Fibroblast of skin of right biceps (primary cell): ENCODE measurements at places on chromosomes 6 and 20.

DNA sequence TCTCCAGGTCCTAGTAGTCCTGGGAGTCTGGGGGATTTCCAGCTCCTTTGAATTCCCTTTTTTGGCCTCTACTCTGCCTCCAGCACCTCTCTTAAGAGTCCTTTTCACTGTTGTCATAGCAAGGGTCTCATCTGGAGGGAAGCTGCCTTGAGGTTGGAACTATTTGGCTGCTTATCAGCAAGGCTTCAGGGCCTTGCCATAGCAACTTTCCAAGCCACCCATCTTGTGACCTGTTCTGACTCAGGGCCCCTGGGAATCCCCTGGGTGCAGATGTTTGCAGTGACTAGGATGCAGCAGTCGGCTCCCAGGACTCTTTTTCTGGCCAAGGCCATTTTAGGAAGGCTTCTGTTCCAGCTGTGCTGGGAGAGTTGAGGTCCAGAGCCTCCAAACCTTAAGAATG lies 12.4 kb downstream of the PKIG start:
- peak; percentile 54 for DNase-seq

GRCh38 chr6:39029156-39030011 lies 19.2 kb upstream of the GLP1R start:
- DNase-seq, result no peak

- DNase-seq, result peak; percentile 35
Measured at GRCh38 chr6:11258260-11259237, 26.1 kb upstream of the NEDD9 start.

GRCh38 chr20:9488063-9488462 lies 26.3 kb upstream of the LAMP5 start:
- no peak for DNase-seq

GRCh38 chr6:123168892-123169773 lies 173.1 kb downstream of the CLVS2 start:
- no peak for DNase-seq

- no peak for DNase-seq
Measured at GRCh38 chr6:111709201-111709600, 103.5 kb upstream of the TRAF3IP2 start.

GRCh38 chr20:2151858-2152281 lies 50.2 kb downstream of the STK35 start:
- peak; percentile 50 for DNase-seq

- peak; percentile 86 for DNase-seq
Measured at GRCh38 chr6:140774080-140774505, 1358.6 kb upstream of the GJE1 start.

GRCh38 chr20:3751675-3752385 lies 15.7 kb downstream of the ADISSP start:
- no peak for DNase-seq

DNA sequence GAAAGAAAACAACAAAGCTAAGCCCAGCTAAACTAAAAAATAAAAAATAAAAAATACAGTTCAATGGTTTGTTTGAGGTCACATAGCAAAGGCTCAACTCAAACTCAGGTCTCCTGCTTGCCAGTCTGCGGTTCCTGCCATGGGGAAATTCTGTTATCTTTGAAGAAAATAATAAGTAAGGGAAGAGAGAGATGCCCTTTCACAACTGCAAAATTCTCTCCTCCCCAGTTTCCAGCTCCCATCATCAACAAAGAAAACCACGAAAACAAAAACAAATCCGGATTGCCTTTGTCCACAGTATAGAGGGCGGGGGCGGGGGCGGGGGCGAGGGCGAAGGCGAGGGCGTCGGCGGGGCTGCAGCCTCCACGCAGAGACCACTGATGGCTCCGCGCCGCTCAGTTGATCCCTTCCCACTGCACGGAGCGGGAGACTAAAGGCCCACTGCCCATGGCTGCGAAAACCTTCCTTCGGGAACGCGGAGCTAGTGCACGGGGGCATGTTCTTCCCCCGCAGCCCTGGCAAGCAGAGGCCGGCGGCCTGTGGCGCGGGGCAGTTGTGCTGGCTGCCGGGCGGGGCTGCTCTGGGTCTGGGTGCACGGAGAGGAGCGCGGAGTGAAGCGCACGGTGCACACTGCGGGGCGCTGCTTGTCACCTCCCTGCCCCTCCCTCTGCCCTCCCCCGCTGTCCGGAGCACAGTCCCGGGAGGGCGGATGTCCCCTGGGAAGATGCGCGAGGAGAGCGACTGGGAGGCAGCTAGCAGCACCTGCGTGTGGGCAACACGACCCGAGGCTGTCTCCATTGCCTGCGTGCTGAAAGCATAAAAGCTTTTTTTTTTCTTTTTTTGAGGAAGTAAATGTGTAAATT lies 54.1 kb upstream of the TPD52L1 start:
- DNase-seq, result peak; percentile 66

DNA sequence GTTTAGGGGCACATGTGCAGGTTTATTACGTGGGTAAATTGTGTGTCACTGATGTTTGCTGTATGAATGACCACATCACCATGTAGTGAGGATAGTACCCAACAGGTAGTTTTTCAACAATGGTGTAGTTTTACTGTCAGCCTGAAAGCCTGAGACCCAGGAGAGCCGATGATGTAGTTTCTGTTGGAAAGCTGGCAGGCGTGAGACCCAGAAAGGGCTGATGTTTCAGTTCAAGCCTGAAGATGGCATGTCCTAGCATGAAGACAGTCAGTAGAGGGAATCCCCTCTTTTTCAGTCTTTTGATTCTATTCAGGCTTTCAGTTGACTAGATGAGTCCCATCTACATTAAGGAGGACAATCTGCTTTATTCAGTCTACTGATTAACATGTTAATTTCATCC lies 96.7 kb downstream of the KLHL32 start:
- no peak for DNase-seq

DNA sequence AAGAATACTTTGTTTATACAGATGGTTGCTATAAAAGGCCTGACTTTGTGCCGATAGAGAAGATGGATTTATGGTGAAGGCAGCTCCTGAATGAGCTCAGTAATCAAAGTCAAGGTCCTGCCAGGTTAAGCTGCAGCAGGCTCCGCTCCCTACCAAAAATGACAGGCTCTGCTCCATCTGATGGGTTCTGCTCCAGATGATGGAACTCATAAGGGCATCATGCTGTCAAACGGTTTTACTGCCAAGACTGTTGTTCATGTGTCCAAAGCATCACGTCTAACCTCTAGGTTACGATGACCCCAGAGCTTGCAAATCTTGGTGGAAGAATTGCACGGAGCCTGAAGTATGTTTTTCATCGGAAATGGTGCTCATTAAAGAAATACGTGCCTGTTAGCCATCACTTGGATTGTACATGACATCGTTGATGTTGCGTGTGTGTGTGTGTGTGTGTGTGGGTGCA lies 19.2 kb upstream of the PTGIS start:
- DNase-seq, result peak; percentile 64

- DNase-seq, result no peak
Measured at GRCh38 chr6:44478158-44478557, 90.7 kb downstream of the CDC5L start.

GRCh38 chr6:136095986-136096385 lies 154.1 kb downstream of the MTFR2 start:
- no peak for DNase-seq

GRCh38 chr20:45355209-45356084 lies 7.2 kb upstream of the SDC4 start:
- peak; percentile 56 for DNase-seq

DNA sequence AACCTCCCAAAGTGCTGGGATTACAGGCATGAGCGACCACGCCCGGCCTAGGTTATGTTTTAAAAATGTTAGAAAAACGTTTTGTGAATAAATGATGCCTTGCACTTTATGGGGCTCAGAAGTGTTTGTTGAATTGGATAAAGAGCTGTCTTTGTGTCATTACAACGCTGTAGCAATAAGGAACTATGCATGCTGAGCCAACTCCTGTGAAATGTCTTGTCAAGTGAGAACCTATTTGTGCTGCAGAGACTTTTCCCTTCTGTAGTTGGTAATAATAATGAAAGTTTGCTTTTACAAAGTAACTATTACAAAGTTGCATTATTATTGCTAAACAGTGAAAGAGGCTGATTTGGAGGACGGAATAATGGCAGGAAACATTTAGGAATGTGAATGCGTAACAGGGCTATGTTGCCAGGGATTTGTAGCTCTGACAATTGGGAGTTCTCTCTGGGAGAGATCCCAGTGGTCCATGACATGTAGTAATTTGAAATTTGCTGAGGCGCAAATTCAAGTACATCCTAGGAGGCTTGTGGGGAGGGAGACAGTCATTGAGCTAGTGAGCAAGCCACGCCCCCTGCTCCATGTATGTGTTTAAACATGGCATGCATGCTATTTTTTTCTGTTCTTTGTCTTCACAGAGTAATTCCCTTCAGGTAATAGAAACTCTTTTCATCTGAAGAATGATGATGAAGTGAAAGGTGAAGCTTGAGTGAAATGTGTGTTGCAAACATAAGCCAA lies 16.8 kb upstream of the BICRAL start:
- no peak for DNase-seq

DNA sequence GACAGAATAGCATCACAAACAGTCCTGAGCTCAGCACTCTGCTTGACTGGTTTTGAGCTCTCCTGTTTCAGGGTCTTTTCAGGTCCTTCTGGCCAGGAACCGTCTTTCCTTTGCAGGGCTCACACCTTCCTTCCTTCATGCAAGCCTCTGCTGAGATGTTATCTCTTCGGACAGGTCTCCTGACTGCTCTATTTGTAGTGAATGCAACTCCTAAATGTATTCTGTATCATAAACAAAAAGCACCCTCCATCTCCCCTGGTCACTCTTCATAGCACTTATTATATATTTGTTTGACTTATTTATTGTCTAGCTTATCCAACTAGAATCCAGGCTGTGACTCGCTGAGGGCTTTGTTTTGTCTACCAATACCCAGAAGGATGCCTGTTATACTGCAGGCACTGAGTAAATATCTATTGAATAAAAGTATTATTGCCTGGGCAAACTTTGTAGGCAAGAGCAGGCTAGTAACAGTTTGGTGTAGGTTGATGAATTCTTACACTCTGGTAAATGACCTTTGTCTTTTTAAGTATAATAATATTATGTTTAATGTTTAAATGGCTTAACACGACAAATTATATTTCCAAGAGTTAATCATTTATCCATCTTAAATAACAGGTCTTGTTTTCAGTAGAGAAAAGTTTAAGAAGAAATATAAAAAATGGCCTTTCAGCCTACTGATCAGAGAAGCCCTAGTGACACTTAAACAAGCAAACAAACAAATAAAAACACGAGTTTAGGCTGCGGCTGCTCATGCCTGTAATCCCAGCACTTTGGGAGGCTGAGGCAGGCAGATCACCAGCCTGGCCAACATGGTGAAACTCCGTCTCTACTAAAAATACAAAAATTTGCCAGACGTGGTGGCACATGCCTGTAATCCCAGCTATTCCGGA lies 199.7 kb downstream of the BCAS1 start:
- DNase-seq, result no peak

- no peak for DNase-seq
Measured at GRCh38 chr6:70557998-70558397, 8.7 kb upstream of the SDHAF4 start.

- DNase-seq, result peak; percentile 49
Measured at GRCh38 chr20:19828232-19828631, 70.2 kb downstream of the RIN2 start.

GRCh38 chr6:46850792-46851191 lies 57.6 kb downstream of the MEP1A start:
- peak; percentile 2 for DNase-seq

- peak; percentile 52 for DNase-seq
Measured at GRCh38 chr6:108874470-108875160, 26.4 kb downstream of the ARMC2 start.

- peak; percentile 48 for DNase-seq
Measured at GRCh38 chr6:111417946-111418345, 65.1 kb downstream of the REV3L start.

DNA sequence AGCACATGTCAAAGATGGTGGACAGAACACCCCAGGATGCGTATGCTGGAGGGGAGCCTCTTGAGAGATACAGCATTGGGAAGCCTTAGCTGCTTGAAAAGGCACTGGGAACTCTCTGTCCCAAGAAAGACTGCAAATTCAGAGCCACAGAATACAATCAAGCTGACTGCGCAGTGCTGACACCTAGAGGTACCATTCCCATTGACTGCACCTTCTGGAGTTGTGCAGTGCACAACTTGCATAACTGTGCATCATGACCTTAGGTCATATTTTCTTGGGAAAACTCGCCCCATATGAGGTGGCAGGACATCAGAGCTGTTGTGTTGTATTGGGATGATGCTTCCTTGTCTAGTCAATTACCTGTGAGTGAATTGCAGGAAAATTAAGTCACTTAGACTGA lies 646.5 kb upstream of the NOX3 start:
- DNase-seq, result no peak

- no peak for DNase-seq
Measured at GRCh38 chr6:116877743-116878142, 701 bp downstream of the RFX6 start.

GRCh38 chr6:68628161-68628560 lies 6.9 kb upstream of the ADGRB3 start:
- DNase-seq, result no peak

- no peak for DNase-seq
Measured at GRCh38 chr20:1493536-1493935, 2.3 kb upstream of the SIRPB2 start.

- peak; percentile 68 for DNase-seq
Measured at GRCh38 chr6:131694832-131695426, 6.3 kb downstream of the OR2A4 start.

DNA sequence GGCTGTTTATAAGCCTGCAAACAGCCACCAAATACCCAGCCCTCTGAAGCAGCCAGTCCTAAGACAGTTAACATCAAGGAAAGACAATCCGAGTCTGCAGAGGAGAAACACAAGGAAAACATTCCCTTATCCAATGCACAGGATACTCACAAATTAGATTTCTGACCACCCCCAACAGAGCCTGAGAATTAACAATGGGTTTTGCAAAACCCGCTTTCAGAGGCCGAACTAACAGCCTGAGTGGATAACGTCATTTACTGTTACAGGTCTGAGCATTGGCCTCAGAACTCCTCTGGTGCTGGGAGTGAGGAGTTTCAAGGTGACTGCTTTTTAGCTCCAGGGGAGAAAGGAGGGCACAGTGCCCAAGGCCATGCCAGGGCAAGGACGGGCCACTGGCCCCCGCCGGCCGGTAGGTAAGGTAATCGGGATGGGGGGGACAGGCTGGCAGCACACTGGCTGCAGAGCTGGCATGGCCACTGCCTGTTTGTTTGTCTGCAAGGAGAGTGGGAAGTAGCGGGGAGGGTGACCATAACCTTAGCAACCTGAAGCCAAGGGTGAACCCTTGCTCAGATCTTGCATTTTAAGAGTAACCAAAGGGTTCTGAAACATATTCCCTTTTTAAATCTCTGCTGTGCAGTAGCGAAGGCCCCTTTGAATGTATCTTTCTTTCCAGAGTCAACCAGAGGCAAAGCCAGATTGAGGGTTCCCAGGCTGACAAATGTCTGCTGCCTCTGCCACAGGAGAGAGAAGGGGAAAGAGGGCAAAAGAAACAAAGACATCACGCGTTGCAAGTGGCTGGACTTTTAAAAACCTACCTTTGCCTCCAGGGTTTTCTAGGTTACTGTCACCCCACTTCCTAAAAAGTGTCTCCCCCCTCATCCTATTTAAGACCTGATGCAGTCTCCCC lies 3.9 kb downstream of the ZMYND8 start:
- DNase-seq, result no peak

DNA sequence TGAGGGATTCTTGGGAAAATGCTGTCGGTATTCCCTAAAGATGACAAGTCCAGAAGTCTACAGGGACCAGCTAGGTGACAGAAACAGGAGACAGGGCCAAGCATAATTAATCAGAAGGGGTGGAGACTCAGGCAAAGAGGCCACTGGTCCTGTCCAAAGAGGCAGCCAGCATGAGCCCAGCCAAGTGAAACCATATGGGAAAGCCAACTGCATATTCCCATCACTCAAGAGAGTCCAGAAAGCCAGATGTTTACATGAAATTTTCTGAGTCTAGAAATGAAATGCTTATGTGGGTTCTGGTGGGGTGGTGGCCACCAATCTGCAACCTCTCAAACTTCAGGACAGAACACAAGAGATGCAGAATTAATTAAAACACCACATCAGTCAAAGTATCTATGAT lies 74.3 kb downstream of the ANKRD60 start:
- DNase-seq, result no peak
